Hematopoietic multipotent progenitor cell treated with erythropoietin and hydrocortisone succinate and interleukin-3 and kit ligand, for 4 days (in vitro differentiated cells): ENCODE measurements at places on chromosomes 4 and X.

DNA sequence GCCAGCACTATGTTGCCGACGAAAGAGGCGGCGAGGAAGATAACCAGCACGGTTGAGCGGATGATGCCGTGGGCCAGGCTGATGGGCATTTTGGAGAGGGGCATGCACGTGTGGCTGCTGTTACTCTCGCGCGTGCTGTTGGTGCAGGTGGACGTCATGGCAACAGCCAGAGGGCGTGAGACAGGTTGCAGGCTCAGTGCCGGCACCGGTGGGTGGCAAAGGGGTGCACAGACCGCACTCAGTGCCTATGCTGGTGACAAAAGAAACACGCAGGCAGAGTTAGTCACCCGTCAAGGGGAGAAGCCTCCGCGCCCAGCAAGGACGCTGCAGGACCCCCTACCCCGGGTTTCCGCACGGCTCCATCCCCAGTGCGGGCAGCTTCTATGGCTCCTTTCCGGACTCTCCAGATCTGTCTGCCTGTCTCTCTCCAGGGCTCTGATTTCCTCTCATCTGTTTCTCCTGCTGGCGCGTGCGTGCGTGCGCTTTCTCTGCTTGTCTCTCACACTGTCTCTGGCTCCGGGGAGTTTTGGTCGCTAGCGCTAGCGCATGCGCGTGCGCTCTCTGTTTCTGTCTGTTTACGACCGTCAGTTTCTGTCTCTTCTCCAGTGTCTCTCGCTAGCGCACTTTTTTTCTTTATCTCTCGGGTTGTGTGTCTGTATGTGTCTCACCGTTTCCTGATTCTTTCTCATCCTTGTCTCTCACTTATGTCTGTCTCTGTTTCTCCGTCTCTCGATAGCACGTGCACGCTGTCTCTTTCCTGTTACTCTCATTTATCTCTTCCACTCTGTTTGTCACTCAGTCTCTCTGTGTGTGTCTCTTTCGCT lies 2.1 kb downstream of the GPR101 start:
- DNase-seq, result peak; percentile 65

DNA sequence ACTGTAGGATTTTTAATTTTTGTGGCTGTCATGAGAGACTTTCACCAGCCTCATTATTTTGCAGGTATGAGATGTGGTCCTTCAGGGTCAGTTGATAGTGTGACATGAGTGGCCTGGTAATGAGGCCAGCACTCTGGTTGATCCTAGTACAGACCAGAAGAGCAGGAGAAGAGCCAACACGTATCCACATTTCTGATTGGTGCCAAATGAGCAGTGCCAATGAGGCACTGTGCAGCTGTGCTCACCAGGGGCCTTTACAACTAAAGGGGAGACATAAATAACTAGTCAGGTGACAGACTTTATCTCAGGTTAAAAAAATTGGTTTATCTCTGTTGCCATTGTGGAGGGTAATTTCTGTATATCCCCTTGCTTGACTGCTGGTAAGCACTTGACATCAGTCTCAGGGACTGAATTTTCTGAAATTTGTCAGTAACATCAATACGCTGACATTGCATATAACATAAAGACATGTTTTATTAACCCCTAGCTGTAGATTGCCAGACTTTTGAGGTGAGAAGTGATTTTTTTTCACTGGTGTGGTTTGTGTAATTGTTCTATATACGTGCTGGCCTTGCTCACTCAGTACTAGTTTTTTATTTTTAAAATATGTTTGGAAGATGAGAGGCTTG lies 101.2 kb downstream of the AFF1 start:
- DNase-seq, result no peak

DNA sequence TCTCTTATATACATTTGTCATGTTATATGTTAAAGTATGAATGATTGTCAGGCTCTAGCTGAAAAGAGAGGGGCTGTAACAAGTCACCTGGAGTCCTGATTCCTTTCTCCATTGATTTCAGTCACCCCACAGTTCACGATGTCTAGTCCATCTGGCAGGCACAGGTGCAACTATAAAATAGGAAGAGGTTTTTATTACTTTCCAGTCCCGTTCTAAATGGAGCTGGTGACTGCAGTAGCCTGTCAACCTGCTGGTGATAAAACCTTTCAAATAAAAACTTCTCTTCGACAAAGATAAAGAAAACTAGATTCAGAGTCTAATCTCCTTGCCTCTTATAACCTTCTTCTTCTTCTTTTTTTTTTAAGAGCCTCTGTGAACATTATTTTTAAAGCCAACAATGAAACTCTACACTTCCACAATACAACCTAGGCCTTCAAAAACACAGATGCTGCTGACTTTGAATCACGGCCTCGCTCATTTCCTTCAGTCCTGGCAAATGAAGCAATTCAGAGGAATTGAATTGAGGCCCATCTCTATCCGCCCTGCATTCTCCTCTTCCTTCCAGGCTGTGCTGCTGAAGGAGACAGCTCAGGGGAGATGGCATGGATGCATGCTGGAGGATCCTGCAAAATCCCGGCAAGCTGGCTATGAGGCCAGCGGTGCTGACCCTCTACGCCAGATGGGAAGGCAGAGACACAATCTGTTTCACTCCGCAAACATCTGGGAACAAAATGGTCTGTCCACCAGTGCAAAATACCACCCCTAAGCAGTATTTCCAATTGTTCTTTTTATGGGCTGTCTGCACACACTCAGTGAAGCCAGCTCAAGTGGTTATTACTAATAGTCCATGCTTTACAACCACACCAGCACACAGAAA lies 27.3 kb upstream of the CDKN2AIP start:
- DNase-seq, result no peak

GRCh38 chr4:82643994-82644733 lies 82.4 kb upstream of the TMEM150C start:
- DNase-seq, result no peak

DNA sequence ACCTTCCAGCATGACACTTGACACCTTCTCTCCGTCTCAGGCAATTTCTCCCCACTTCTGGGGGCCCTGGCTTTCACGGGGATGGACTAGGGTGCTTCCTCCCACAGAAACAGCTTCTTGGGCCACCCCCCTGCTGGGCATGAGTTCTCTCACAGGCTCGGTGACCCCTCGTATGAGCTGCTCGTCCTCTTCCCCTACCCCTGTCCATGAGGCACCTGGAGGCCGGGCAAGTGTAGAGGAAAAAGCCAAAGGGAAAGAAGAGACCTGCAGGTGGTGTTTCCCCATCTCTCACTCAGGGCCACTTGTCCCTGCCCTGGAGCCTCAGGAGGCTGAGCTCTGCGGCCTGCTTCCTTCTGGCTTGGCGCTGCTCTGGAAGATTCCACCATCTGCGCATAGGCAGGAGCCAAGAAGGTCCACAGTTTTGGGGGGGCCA lies 1.9 kb upstream of the RGS12 start:
- no peak for DNase-seq

- DNase-seq, result no peak
Observed at GRCh38 chr4:26369581-26369980, 48.8 kb downstream of the RBPJ start.

- DNase-seq, result peak; percentile 93
Observed at GRCh38 chr4:80073473-80074008, 512 bp upstream of the ANTXR2 start.

- DNase-seq, result no peak
Observed at GRCh38 chrX:118550792-118551191, 55.2 kb downstream of the DOCK11 start.

- DNase-seq, result no peak
Observed at GRCh38 chrX:96538104-96538725, 146.4 kb upstream of the DIAPH2 start.

DNA sequence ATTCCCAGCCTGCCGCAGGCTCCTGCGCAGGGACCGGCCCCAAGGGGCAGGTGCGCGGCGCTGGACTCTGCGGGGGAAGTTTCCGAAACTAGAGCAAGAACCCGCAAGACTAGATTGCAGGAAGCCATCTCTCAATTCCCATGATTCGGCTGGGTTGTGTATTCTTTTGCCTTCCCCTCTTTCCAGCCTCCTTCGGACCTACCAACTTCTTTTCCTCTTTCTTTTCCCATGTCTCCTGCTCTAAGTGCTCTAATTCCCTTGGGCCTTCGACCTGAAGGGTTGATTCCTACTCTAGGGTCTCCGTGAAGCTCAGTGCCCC lies 645 bp upstream of the OPHN1 start:
- no peak for DNase-seq

GRCh38 chr4:180557348-180557747 lies 1685.9 kb upstream of the TENM3 start:
- DNase-seq, result peak; percentile 18

- DNase-seq, result peak; percentile 21
Observed at GRCh38 chrX:72120837-72121236, 10.9 kb downstream of the RTL5 start.

DNA sequence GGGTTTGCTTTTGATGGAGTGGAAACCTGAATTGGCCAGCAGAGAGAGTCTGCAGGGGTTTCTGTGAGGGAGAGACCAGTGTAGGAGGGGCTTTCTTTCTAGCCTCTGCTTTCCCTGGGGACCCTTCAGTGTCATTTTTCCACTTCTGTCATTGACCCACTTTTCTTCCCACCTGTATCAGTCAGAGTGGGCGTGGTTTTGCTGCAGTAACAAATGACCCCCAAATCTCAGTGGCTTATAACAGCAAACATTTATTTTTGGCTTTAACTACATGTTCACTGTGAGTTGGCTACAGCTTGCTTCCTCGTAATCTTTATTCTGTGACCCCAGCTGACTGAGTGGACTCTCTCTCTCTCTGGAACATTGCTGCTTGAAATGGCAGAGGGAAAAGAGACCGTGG lies 25.6 kb upstream of the PTTG2 start:
- no peak for DNase-seq

DNA sequence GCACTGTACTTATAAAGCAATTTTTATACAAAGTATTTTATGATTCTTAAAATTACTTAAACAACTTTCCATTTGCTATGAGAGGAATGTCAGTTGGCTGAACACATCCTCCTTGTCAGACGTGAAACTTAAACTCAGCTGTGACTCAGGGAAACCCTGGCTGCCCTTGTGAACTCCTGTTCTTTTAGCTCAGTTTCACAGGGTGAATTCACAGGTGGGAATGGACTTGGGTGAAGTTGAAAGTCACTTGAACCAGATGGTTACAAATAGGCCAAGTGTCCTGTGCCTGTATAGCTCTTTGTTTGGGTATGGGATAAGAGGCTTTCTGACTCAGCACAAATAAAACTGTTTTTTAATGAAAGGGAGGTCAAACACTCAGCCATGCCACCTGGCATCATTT lies 67.4 kb upstream of the FAM47B start:
- DNase-seq, result no peak

- peak; percentile 8 for DNase-seq
Observed at GRCh38 chrX:16528620-16529019, 121.3 kb upstream of the S100G start.
